ENCODE measurements at places on chromosomes 7 and 10.

DNA sequence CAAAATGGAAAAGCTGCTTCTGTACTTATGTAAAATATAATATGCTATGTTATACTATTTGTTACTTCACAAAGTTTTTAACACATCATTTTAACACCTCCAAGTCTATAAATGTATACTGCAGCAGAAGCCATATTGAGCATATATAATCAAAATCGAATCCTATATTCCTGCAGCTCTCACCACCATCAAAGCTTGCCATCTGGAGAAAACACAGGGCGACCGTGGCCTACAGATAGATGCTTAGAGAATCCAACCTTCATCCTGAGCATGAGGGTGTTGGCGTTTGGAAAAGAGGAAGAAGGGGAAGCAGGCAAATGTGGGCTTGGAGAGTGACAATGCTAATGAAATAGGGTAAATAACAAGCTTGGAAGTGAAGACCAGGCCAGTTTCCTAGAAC, 258.8 kb upstream of the IMMP2L start:
- no peak for DNase-seq

GRCh38 chr10:90965720-90966119, 44.8 kb upstream of the ANKRD1 start:
- DNase-seq = no peak

GRCh38 chr7:45088821-45089340, at the start of gene NACAD:
Gene NACAD (minus strand): TSS chr7:45088969. CDS start chr7:45088894, 75 bp downstream.
- peak; percentile 50 for DNase-seq

DNA sequence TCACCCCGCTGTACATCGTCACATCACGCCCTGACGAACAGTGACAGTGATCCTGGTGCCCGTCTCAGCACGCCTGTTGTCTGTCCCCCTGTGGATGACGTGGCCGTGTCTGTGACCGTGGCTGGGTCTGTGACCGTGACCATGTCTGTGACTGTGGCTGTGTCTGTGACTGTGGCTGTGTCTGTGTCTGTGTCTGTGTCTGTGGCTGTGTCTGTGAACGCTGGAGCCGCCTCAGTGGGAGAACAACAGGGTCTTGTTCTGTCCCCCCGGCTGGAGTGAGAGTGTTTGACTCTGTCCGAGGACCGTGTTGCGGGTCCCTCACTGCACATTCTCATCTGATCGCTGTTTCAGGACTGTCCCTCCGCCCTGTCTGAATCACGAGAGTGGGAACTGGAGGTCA, 202.2 kb downstream of the TCERG1L start:
- DNase-seq = no peak

DNA sequence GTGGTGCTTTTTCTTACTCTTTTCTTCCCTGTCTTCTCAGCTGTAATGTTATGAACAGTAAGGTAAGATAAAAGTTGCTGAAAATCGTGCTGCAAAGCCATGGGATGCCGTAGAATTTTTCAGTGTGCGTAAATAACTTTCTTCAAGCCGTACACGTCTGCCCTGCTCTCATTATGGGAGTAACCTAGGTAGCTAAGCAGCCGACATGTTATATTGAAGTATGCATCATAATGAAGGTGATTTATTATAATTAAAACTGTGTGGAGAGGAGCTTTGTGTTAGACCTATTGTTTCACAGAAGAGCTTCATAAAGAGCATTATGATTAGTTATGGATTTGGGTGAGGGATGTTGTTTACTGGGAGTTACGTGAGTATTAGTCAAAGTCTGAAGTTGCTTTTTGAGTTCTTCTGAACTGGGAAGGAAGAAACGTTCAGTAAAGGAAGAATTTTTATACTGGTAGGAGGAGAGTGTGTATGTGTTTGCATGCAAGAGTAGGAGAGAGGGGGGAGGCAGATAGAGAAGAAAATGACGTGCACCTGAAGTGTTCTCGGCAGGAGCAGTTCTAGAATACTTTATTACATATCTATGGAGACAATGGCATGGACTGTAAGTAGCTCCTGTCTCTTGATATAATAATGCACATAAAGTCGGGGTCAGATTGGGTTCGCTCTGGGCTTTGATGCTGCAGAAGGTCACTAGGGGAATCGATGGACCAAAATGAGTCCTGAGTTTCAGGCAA, 56.3 kb downstream of the POU6F2 start:
- DNase-seq = no peak

DNA sequence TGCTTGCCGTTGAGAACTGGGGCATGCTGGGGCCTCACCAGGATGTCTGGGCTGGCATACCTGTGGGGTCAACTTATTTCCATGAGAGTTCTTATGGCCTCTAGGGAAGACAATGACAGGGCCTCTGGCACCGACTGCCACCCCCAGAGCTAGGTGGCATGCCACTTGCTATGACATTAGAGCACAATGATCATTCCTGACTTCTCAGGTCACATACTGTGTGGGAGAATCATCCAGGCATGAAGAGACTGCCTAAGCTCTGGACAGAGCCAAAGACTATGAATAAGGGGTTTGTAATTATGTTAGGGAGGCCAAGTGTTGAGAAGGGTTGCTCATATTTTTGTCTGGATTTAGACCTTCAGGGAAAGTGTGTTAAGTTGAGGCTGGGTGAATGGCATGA, 97.5 kb downstream of the PTPN20 start:
- DNase-seq = no peak

- no peak for DNase-seq
These were observed 100.8 kb downstream of the PLCE1 start for GRCh38 chr10:94094540-94094939.

GRCh38 chr7:3648276-3648675, 347.2 kb downstream of the SDK1 start:
- no peak for DNase-seq

- no peak for DNase-seq
These were observed 292.6 kb upstream of the MGMT start for GRCh38 chr10:129174232-129175014.

DNA sequence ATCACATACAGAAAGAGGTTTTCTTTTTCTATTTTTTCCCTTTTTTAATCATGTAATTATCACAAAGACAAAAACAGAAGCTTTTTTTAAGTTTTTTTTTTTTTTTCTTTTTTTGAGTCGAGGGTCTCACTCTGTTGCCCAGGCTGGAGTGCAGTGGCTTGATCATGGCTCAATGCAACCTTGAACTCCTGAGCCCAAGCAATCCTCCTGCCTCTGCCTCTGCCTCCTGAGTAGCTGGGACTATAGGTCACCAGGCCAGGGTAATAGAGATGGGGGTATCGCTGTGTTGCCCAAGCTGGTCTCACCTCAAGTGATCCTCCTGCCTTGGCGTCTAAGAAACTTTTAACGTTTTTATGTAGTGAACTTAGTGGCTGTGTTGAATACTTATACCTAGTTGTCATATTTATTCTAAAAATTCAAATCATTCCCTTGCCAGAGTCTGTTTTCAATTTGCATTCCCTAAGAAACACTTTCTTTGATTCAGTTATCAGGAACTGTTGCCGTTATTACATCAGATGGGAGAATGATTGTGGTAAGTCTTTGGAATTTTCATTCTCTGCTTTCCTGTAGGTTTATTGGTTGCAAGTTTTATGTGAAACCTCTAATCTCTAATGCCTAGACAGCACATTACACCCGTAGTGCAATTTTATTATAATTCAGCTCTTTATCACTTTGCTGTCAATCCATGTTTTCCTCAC, 1.3 kb downstream of the LSM8 start:
- no peak for DNase-seq

DNA sequence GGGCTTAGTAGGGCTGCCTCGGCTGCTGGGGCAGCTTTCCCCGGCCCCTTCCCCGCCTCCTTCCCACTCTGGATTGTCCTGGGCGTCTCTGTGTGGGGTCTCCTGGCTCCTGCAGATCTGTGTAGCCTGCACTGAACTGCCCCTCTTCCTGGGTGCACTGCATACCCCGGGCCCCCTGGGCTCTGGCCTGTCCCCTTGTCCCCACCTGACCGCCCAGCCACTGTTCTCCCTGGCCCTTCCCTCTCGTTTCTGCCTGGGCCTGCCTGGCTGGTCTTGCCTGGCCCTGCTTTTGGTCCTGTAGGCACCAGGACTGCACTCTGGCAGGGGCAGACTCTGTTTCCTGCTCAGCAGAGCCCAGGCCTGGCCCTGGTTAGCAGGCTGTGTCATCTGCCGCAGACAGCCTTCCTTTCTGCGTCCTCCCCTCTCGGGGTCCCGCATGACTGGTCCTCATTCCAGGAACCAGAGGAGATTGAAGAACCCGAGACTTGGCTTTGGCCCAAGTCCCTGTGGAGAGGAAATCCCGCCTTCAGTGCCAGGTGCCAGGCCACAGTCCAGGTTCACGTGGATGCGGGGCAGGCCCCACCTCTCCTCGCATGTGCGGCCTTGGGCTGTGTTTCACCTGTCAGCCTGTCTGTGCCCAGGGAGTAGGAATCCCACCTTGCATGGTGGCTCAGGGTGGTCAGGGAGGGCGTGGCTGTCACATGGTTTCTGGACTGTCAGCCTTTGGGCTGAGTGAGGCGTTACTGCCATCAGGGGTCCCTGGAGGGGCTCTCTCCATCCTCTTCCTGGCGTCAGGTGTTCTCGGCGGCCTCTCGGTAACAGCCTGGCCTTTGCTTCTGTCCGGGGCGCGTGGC, 9.2 kb downstream of the INPP5A start:
- peak; percentile 19 for DNase-seq

- no peak for DNase-seq
These were observed 1.3 kb downstream of the SEMA3D start for GRCh38 chr7:85185424-85186082.

DNA sequence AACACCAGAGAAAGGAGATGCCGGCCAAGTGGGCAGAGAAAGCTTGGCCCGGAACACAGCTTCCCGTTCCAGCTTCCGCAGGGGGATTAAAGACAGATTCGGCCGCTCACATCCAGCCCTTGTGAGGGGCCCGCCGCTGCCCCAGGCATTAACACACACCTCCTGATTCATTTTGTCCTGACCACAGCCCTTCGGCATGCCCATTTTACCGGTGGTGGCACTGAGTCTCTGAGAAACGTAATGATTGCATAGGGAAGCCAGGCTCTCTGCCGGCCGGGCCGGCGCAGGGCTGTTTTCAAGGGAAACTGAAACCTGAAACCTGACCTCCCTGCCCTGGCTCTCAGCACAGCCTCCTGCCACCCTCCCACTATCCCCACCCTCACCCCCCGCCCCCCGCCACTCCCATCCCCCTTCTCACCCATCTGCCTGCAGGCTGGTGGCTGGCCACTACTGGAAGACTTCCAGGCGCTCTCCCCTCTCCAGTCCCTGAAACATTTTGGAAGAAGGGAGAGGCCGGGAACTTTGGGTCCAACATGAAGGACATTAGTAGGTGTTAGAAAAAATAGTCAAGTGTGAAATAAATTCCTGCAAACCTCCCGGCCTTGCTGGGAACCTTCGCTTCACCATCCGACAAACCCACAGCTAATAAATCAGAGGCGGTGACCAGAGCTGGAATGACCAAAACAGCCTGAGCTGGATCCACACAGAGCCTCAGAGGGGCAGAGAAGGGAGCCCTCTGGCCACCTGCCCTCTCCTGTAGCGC, 83.5 kb upstream of the CUX1 start:
- no peak for DNase-seq

DNA sequence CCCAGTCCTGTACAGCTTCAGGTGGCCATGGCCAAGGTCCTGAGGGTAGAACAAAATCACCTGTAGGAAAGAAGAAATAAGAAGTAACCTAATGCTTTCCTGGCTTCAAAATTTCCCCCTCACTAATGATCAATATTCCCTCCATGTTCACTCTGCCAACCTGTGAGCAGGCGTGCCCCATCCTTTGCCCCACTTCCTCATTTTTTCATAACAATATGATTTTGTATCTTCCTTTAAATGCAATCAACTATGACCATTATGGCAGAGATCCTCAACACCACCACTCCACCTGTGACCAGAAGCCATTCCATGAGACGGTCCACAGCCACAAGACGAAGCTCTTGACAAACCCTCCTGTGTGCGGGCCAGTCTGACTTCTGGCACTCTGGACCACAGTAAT, 7.0 kb downstream of the MSS51 start:
- no peak for DNase-seq

GRCh38 chr7:33590916-33591315, 314.4 kb upstream of the BMPER start:
- no peak for DNase-seq

DNA sequence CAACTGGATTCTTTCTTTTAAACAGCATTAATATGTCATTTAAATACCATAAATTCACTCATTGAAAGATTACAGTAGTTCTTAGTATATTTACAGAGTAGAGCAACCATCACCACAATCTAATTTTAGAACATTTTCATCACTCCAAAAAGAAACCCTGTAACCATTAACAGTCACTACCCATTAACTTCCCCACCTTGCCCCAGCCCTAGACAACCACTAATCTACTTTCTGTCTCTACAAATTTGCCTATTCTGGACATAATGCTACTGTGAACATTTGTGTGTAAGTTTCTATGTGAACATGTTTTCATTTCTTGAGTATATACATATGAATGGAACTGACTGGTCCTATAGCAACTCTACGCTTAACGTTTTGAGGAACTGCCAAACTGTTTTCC, 42.4 kb downstream of the P4HA1 start:
- no peak for DNase-seq

DNA sequence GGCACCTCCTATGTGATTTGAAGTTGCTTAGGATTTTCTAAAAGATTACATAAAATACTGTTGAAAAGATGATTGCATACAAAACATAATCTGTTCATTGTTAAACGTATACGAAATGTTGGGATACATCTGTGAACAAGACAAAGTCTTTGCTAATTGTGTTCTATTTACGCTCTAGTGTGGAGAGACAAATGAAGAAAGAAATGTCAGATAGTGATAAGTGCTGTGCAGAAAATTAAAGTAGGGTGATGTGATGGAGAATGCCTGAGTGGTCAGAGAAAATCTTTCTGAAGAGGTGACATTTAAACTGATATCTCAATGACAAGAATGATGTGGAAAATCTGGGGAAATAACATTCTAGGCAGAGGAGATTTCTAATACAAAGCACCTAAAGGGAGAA, 13.4 kb upstream of the ZRANB1 start:
- DNase-seq = no peak

- DNase-seq = no peak
These were observed 1.6 kb downstream of the SEPHS1 start for GRCh38 chr10:13346283-13347042.

DNA sequence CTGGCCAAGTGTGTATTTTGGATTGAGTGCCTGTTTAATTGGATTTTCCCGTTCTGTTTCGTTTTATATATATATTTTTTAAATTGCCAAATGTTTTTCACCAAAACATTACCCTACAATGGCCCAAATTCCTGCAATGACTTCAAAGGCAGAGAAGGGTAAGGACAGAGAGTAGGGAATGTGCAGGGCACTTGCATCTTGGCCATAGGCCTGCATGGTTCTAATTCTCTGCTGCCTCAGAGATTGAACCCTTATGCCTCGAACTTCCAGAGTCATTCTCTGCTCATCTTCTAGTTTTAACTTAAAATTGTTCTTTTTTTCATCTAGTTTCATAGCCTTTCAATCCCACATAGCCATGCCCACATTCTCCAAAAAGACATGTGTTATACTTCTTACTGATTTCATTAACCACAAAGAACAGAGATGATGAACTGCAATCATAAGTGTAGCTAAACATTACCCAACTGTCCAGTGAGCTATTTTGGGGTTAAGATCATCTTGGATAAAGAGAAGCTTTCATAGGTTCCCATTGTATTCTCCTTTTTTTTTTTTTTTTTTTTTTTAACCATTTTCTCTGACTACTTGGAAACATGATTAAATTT, 177.6 kb downstream of the PLXDC2 start:
- no peak for DNase-seq

Data from activated T-cell treated with anti-CD3 and anti-CD28 coated beads, Interleukin-2, amount 50 U/mL, for 1 hour (primary cell).